Hematopoietic multipotent progenitor cell treated with erythropoietin and hydrocortisone succinate and interleukin-3 and kit ligand, for 6 days (in vitro differentiated cells): ENCODE measurements at places on chromosomes 12 and 14.

DNA sequence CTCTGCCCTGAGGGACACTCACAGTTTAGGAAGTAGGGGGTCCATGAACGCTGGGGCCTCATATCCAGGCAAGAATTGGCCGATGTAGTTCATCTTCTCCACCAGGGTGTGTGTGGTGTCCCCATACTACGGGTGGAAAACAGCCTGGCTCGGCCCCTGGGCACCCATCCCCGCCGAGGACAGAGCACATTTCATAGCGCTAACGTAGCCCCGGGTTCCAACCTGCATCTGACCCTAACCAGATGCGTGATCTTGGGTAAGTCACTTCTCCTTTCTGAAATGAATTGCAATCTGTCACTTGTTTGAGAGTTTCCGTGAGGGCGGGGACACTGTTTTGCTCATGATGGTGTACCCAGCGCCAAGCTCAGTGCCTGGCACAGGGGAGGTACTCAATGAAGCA lies 9.0 kb downstream of the HPD start:
- DNase-seq, result peak; percentile 37

- peak; percentile 0 for DNase-seq
Observed at GRCh38 chr12:48824112-48824511, 5.8 kb downstream of the CACNB3 start.

- no peak for DNase-seq
Observed at GRCh38 chr12:90791445-90791844, 163.5 kb downstream of the CCER1 start.

- DNase-seq, result peak; percentile 40
Observed at GRCh38 chr14:72472845-72473244, 421.1 kb downstream of the DPF3 start.

- no peak for DNase-seq
Observed at GRCh38 chr12:85279449-85280164, 413 bp upstream of the ALX1 start.

DNA sequence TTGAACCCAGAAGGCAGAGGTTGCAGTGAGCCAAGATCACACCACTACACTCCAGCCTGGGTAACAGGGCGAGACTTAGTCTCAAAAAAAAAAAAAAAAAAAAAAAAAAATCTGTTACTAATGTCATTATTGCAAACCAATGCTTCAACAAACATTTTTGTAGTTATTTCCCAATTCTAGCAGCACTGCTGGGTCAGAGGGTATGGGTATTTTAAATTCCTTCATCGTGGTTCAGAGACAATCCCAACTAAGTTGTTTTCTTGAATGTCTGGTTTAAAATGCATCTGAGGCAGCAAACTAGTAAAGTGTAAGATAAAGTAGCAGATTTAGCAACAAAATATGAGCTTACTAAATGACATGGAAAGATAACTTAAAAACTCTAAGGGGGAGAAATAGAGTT lies 65.6 kb downstream of the FERMT2 start:
- no peak for DNase-seq

GRCh38 chr14:106390401-106390800 lies 864.0 kb downstream of the TMEM121 start:
- no peak for DNase-seq

- no peak for DNase-seq
Observed at GRCh38 chr12:38984388-38984787, 79.0 kb upstream of the CPNE8 start.

DNA sequence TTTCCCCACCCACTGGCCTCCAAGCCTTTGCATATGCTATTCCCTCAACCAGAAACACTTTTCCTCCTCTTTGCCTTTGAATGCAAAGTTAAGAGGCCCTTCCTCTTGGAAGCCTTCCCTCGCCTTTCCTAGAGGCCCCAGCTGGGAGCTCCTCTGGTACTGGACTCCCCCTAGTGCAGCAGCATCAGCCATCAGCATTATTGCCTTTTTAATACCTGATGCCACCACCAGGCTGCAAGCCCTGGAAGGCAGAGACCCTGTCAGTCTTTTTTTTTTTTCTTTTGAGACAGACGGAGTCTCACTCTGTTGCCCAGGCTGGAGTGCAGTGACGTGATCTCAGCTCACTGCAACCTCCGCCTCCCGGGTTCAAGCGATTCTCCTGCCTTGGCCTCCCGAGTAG lies 19.1 kb upstream of the PLA2G1B start:
- DNase-seq, result no peak

DNA sequence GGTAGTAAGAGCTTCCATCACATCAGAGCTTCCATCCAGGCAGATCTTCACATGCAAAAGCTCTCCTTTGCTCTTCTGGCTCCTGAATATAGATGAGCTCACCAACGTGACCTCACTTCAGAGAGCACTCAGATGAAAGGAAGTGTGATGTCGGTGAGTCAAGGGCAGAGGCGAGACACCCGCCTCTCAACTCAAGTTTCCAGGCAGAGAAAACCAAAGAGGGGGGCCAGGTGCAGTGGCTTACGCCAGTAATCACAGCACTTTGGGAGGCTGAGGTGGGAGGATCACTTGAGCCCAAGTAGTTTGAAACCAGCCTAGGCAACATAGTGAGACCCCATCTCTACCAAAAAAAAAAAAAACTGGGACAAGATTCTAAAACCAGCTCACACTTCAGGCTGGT lies 126.9 kb downstream of the DUSP6 start:
- no peak for DNase-seq

DNA sequence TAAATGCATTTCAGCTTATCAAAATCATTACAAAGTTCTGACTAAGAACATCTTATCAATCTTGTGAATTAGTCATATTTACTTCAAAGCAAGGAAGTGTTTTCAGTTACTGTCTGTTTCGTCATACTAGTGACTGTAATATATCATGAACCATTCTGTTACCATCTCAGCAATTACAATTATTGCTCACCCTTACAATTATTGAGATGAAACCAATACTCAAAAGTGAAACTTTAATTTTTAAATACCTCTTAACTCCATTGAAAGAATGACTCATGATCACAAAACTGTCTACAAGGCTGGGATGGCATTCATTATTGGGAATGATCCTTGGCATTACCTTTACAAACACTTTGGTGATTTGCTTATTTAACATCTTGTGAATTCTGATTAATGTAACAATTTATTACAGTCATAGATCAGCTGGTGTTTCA lies 90.3 kb downstream of the RPS6KA5 start:
- peak; percentile 48 for DNase-seq

DNA sequence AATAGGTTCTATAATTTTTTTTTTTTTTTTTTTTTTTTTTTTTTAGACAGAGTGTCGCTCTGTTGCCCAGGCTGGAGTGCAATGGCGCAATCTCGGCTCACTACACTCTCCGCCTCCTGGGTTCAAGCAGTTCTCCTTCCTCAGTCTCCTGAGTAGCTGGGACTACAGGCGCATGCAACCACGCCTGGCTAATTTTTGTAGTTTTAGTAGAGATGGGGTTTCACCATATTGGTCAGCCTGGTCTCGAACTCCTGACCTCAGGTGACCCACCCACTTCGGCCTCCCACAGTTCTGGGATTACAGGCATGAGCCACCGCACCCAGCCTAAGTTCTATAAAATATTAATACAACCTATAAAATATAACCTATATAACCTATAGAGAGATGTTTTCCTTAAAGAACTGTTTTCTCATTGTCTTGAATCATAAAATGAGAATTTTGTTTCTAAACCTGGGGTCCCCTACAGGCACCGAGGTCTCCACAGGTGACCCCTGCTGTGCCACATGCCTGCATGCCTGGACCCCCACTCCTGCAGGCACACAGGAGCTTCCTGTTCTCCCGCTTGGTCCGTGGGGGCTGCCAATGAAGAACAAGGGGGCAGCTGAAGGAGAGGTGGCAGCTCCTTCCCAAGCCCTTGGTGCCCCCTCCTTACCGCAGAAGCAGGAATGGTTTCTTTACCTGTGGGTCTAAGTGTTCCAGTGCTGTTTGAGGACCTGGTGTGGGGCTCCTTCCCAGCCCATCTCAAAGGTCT lies 70.9 kb upstream of the ZFP36L1 start:
- no peak for DNase-seq
